B cell (primary cell): ENCODE measurements at places on chromosomes 7 and 10. TPM values are rescaled to one million over a fixed set of nuclear protein-coding genes. Genes with fewer than 3 reads are reported as not detected.

IFIT1 gene
- 1.2 and 1.4 TPM in 2 replicates for total RNA-seq

HOXA11 gene
- not detected in 2 replicates for total RNA-seq

CHST15 gene
- total RNA-seq = 72.0 and 75.4 TPM in 2 replicates

DNA sequence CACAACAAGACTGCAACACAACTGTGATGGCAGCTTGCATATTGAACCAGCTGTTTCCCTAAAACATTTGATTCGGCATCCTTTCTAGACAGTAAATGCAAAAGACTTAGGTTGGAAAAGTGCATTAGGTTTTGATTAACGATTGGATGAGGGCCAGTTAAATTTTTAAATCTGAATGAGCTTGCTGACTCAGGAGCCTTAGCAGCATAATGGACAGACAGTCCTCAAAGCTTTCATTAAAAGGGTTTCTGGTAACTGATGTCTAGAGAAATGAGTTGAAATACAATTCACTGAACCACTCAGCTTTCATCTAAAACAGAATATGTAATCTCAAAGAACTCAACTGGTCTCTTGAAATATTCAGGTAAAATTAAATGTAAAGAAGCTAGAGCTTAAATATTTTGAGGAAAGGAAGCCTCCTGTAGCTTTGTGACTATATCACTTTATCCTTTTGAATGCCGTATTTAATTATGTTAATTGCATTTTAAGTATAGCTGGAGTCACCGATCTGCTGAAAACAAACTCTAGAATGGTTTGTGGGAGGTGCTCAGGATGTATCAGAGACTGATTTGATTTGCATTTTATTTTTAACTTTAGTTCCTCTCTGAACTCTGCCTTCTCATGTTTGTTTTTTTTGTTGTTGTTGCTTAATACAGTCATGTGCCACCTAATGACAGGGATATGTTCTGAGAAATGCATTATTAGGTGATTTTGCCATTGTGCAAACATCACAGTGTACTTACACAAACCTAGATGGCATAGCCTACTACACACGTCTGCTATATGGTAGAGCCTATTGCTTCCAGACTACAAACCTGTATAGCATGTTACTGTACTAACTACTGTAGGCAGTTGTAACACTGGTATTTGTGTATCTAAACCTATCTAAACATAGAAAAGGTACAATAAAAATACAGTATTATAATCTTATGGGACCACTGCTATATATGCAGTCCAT lies 29.2 kb upstream of the ATRNL1 start:
- peak; percentile 8 for DNase-seq

DNA sequence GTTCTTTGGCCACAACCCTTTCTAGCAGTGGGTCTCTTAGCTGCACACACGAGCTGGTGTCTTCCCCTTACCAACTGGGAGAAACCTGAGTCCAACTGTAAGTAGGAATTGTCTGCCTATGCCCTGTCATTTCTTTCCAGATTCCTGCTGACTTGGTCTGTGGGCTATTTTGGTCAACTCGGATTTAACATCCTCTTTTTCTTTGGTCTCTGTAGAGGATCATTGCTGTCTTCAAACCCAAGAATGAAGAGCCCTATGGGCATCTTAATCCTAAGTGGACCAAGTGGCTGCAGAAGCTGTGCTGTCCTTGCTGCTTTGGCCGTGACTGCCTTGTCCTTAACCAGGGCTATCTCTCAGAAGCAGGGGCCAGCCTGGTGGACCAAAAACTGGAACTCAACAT lies 10.3 kb downstream of the PI4K2A start:
- no peak for DNase-seq

DNA sequence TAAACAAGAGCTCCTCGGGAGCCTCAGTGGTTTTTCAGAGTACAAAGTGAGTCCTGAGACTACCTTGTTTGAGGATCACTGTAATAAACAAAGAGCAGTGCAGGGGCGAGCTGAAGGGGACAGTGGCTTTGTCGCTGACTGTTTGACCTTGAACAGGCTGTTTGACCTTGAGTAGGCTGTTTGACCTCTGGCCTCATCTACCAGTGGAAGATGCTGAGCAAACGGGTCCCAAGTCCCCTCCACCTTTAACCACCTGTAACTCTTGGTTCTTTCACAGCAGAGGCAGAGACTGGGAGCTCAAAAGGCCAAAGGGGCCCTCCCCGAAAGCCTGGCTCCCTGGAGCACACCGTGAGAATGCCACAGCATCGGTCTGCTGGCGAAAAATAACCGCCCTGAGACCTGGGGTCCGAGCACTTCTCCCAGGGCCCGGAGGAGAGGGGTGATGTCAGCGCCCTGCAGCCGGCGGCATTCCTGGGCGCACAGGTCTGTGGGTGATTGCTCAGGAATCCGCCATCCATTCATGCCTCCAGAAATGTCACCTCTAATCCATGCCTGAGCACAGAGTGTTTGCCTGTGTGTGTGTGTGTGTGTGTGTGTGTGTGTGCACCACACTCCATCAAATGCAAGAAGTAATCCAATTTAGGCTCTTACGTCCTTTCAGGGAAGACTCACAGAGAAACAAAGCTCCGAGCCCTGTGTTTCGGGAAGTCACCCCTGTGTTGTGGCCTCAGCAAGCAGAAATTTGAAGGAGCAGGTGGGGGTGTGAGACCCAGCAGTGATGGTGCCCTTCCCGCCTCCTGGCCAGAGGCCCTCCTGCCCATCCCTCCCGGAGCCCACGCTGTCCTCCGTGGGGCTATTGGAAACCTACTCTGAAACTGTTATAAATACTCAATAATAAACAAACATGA lies 66.5 kb downstream of the ASB13 start:
- no peak for DNase-seq

- no peak for DNase-seq
These were observed 97.3 kb downstream of the CFAP58 start for GRCh38 chr10:104450954-104451353.

GRCh38 chr10:49353026-49353894 lies 42.6 kb downstream of the DRGX start:
- DNase-seq = no peak
